Activated CD4-positive, alpha-beta T cell treated with anti-CD3 and anti-CD28 coated beads, Interleukin-2, Interleukin-4, amounts not matched to agents 100 ng/mL and 50 ng/mL, durations not matched to agents 16 hours and 8 hours (primary cell): ENCODE measurements at places on chromosomes 5 and 9.

GRCh38 chr5:17839848-17840247 is 205.6 kb downstream of the TAF11L14 start:
- DNase-seq, result no peak

DNA sequence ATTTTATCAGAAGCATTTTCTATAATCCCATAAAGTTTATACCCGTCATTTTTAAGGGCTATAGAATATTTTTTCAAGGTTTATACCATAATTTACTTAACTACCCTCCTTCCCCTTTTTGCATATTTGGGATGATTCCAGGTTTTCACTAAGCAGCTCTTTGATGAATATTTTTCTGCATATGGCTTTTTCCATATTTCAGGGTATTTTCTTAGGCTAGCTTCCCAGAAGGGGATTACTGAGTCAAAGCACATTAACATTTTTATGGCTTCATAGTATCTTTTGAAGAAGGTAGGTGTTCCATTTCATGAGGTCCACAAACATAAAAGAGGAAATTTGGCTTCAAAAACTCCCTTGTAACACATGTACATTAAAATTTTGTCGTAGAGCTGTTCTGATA is 14.6 kb upstream of the COL15A1 start:
- DNase-seq, result no peak

DNA sequence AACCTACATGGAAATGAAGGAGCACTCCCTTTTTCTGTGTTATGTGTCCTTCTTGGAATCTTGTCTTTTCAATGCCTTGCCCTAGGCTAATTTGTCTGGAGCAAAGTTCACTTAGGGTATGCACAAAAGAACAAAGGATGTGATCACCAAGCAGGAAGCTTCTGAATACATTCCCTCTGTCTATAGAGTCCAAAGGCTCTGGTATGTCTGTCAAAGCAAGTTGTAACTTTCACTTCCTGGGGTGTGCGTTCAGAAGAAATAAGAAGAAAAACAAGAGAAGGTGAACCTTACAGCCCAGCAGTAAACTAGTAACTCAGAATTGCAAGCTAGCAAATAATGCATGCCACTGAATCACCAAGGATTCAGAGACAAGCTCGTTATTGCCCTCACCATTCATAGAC is 31.7 kb upstream of the CDH6 start:
- DNase-seq, result no peak

DNA sequence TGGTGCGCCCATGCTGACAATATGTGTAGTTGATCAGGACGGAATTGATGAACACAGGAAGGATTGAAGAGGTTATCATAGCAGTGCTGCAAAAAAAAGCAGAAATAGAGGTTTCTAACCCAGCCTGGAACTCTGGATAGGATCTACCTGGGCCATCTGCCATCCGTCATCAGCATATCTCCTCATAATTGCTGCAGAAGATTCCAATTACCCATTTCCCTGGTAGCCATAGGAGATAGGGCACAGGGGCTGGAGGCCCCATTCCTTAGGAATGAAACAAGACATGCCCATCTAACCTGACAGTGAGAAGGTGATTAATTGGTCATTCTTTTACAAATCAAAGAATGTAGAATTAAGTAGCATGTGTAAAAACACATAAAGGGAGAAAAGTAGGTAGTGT is 60.3 kb upstream of the TRIM32 start:
- DNase-seq, result no peak

- DNase-seq, result no peak
These were observed 34.4 kb upstream of the PIK3R1 start for GRCh38 chr5:68181039-68181599.

- DNase-seq, result no peak
These were observed 117.4 kb downstream of the SLIT3 start for GRCh38 chr5:169183576-169183975.

- no peak for DNase-seq
These were observed 143.4 kb downstream of the GDNF start for GRCh38 chr5:37696190-37697021.

- DNase-seq, result no peak
These were observed 45.6 kb downstream of the FOXI1 start for GRCh38 chr5:170151097-170151831.

- DNase-seq, result no peak
These were observed 48.6 kb upstream of the FCN1 start for GRCh38 chr9:134966270-134966669.
